IPS-NIHi11 (cell line): ENCODE measurements at places on chromosomes 12 and 14.

DNA sequence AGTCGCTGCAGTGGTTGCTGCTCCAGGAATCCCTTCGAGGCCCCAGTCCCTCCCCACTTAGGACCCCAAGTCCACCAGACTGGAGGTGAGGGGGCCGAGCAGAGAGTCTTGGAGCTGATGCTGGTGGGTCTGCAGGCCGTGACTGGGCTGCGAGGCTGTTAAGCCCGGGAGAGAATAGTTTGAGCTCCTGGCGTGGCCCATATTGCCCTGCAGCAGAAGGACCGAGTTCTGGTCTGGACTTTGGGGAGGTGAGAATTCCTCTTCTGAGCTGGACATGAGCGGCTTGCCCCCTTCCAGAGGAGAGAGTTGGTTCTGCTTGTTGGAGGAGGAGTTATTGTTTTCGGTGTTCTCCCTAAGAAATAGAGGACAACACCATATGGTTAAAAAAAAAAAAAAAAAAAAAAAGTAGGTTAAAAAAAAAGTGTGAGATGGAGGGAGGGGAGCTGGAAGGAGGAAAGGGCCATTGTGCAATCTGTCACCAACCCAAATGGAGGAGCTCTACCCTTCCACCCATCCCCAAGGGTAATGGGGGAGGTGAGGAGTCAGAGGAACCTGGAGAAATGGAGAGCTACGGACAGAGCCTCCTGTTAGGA, 3.0 kb downstream of the SIX1 start:
- DNase-seq: no peak

DNA sequence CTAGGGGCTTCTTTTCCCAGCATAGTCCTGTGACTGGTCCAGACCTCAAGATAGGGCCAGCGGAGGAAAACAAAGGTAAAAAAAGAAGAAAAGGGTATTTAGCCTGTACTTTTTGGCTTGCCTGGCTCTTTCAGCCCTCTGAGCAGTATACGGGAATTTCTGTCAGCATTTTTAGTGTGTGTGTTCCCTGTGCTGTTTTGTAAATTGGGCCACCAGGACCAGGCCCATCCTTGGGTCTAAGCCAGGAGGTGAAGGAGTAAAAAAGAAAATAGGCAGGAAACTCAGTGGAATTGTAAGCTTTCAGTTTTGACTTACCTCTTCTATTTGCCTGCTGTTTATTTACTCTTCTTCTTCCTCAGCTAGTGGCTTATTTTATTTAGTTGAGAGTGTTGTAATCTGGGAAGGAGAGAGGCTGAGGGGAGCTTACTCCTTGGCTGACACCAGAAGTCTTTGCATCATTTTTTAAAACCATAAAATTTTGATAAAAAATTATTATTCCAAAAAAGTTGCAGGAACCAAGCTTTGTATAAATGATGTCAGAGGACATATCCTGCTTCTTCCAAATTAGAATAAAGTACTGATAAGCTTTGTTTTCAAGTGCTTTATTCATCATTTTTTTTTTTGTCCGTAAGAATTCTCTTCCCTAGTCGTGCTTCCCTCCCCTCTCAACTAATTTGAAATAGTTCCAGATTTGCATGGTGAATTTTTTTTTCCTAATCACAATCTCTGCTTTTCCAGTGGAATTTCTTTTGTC, 63.7 kb downstream of the DIP2B start:
- no peak for DNase-seq

DNA sequence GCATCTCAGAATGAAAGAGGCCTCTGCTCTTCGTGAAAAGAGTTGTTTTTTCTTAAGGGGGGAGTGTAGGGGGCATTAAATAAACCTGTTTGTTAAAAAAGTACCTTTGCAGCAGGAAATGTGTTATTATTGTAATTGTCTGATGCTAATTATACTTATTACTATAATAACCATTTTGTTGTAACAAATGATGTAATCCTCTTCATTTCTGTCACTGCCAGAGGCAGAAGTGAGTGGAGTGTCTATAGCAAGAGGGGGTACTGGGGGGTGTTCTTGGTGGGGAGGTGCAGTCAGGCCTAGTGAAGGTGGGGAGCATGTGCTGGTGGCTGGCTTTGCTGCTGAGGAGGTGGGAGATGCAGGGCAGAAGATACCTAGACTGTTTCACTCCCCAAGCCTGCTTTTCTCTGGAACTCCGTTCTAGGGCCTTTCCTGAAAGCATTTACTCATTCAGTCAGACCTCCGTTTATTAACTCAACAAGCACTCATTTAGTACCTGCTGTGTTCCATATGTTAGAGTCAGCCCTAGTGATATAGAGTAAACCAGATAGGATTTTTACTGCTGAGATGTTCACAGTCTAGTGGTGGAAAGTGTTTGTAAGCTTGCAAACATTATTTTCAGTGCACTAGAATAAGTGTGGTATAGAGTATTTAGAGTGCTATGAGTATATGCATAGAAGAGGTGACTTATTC, 77.5 kb upstream of the CISTR start:
- DNase-seq: no peak

DNA sequence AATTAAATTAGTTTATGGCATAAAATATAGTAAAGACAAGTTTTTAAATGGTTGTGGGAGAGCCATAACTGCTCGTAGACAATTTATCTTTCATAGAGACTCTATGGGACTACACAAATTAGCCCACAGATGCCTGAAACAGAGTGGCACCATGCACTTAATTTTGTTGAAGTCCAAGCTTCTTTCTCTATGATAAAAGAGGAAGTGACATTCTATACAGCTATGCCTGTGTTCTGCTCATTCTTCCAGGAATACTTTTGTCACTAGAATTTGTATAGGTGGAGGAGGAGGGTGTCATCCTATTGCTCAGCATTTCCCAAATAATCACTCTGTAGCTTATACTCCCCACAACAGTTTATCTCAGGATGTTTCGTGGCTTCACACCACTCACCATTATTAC, 43.7 kb upstream of the KICS2 start:
- DNase-seq: no peak

GRCh38 chr12:124613151-124613585, 45.8 kb upstream of the NCOR2 start:
- no peak for DNase-seq

GRCh38 chr12:111728795-111729194, 37.9 kb upstream of the ALDH2 start:
- no peak for DNase-seq

GRCh38 chr12:5965950-5966383, 20.9 kb upstream of the ANO2 start:
- DNase-seq: peak; percentile 84

- no peak for DNase-seq
These were observed 108.3 kb downstream of the NUAK1 start for GRCh38 chr12:106030210-106031071.

- no peak for DNase-seq
These were observed 11.1 kb upstream of the CLMN start for GRCh38 chr14:95330591-95331370.

DNA sequence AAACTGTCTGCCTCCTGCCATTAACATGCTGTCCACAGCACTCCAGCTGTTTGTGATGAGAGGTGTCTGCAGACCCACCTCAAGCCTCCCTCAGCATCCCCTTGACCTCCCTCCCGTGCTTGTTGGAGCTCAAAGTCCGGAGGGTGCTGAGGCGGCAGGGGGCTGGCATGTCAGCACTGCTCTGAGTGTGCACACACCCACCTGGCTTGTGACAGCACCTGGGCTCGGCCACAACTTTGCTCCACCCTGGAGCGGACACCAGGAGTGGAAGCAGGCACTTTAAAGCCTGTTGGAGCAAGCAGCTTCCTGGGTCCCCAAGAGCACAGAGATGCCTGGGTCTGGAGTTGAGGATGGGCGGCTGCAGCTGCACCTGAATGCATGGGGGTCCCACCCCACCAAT, 20.9 kb downstream of the SERPINA3 start:
- no peak for DNase-seq

- DNase-seq: no peak
These were observed 1090.6 kb downstream of the SLC6A15 start for GRCh38 chr12:83821967-83822366.

DNA sequence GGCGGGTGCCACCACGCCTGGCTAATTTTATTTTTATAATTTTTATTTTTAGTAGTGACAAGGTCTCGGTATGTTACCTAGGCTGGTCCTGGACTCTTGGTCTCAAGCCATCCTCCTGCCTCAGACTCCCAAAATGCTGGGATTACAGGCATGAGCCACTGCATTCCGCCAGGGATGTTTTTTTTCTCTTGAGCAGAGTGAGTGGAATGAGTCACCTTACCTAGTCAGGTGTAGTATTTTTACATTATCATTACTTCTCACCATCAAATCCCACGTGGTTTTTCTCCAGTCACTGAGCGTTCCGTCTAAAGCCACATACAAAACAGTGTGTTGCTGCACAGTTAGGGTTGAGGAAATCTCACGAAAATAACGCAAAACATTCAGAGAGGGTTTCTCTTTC, 870 bp upstream of the TBPL2 start:
- DNase-seq: no peak

GRCh38 chr14:96268431-96269358, 12.7 kb downstream of the BDKRB1 start:
- DNase-seq: no peak

DNA sequence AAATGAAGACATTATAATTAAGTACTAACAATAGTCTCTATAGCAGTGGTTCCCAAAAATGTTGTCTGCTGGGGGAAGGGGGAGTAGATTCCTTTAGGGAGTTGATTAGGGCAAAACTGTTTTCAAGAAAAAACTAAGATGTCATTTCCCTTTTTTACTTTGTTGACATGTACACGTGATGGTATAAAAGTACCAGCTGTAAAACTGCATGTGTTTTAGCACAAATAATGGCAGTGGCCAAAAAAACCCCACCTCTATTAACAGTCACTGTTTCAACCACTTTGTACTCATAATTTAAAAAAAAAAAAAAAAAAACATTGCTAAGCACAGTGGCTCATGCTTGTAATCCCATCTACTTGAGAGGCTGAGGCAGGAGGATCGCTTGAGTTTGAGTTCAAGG, 61.7 kb downstream of the PPP1R12A start:
- no peak for DNase-seq

- no peak for DNase-seq
These were observed 138.6 kb downstream of the TPH2 start for GRCh38 chr12:72077111-72077820.

- DNase-seq: peak; percentile 26
These were observed 110.6 kb upstream of the TMEM132D start for GRCh38 chr12:130014485-130014807.

DNA sequence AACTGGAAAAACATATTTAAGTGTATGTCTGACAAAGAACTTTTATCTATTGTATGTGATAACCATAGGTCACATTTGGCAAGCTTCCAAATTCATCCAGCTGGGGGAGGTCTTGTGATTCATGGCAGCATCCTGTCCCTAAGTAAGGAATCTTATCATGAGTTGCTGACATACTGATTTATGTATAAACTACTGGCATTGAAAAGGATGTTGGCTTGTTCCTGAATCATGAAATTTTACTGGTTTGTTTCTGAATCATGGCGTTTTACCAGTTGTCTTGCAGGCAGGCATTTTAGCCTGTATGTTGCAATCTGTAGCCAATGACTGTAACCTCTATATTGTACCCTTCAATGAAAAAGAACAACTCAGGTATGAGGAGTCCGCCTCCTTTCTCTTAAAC, 244.8 kb downstream of the IPO8 start:
- DNase-seq: no peak

DNA sequence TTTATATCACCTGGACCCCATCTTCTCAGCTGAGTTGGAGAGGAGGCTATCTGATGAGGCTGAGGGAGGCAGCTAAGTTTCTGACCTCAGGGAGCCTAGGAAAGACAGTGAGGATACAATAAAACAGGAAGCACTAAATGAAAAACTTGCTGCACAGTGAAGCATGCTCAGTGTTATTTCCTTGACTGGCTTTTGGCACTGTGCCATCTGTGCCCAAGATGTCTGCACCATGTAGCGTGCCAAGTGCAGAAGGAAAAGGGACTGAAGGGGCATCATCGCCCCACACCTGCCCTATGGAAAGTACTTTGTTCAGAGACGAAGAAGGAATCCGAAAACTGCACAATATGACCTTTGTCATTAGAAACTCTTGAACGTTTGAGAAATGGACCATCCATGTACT, 102.7 kb downstream of the ANO4 start:
- DNase-seq: no peak

DNA sequence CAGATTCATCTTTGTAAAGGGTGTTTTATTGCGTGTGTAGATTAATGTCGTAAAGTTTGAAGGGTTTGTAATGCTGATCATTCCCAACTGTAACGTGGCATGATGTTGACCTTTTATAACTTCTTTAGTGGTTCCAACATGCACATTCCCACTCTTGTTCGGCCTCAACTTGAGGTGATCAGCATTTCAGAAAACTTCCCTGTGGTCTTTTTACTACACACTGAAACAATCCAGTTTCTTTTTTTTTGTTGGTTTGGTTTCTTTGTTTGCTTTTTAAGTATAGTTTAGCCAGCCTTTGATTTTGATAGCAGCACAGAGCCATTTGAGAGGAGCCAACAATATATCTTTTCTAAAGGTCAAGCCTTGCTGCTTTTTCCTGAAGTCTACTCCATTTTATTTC, 22.8 kb downstream of the UTP20 start:
- no peak for DNase-seq

GRCh38 chr12:64551676-64552075, 58.6 kb upstream of the RASSF3 start:
- DNase-seq: no peak

DNA sequence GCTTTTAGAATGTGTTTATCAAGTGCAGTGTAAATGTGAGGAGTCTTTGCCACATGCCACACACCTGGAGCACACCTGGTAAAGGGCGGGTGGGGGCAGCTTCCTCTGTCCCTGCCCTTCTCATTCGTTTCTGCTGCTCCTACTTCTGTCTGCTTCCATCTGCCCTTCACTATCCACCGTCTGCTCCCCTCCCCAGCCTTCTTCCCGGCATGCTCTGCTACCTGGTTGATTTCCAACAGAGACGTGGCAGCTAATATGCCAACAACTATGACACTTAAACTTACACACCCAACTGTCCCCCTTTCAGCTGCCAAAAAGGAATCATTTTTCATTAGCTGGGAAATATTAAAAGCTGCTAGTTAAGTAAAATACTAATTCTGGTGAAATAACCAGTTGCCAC, 9.1 kb upstream of the CARMIL3 start:
- DNase-seq: peak; percentile 2
